Posterior vena cava (tissue), 2 donors: ENCODE measurements at places on chromosomes 2 and 18.
A peak's percentile ranks its signal among the peaks of the same experiment; 100 is the strongest.

DNA sequence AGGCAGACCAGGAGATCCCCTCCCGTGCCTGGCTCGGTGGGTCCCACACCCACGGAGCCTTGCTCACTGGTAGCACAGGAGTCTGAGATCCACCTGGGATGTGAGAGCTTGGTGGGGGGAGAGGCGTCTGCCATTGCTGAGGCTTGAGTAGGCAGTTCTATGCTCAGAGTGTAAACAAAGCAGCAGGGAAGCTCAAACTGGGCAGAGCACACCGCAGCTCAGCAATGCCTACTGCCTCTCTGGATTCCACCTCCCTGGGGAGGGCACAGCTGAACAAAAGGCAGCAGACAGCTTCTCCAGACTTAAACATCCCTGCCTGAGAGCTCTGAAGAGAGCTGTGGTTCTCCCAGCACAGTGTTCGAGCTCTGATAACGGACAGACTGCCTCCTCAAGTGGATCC lies 85.1 kb downstream of the UGP2 start:
- no peak for DNase-seq

DNA sequence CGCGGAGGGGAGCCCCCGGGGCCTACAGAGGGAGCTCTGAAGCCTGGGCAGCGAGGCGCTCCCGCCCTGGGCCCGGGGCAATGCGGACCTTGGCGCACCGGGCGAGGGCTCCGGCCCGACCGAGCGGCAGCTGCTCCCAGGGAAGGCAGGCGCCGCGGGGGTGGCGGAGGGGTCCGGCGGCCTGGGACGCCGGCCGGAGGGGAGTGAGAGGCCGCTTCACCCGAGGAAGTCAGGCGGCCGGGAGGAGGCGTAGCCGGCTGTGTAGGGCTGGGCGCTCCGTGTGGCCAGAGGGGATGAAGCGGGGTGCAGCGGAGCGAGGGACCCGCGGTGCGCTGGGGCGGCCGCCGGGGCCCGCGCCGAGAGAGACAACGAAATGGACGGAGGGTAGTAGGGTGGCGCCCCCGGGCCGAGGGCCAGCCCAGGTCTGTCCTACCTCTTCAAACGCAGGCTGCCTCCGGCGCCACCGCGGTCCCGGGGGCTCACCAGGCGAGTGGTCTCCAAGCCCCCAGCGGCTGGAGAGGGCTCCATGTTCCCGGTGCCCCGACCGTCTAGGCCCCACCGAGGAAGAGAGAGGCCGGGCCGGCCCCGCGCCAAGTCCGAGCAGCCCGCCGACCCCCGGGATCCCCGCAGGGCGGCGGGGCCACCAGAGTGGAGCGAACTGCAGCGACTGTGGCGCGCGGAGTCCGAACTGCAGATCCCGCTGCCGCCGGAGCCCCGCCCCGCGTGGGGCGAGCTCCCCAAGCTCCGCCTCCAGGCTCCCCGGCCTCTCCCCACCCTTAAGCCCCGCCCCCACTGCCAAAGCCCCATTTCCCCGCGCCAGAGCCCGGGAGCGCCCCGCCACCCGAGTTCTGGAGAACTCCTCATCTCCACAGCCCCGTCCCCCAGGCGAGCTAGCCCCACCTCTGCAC lies at the start of gene SLC30A3:
Gene SLC30A3, minus strand, starts transcription at position 669 of the 908 bp plus-strand sequence. Its CDS starts 141 bp downstream, at position 528.
- peak; percentile 88 for DNase-seq

DNA sequence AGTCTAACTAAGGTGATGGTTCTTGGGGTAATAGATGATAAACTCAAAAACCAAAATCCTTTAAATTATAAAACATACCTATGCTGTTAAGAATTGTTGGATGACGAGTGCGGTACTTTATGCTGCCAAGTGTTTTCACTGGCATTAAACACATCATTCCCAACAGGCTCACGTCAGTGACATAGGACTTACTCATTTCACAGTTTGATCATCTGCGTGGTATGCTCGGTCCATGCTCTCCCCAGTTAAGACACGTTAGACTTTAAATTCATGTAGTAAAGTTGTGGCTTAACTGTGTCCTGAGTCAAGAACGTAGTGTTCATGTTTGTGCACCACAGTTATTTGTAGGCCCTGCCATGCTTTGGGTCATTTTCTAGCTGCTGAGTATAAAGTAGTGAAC lies 125.6 kb upstream of the MYT1L start:
- no peak for DNase-seq

- no peak for DNase-seq
Observed at GRCh38 chr2:95023222-95023597, 2.3 kb upstream of the MAL start.

GRCh38 chr2:117985092-117985491 lies 28.8 kb downstream of the CCDC93 start:
- no peak for DNase-seq

GRCh38 chr18:61735564-61736102 lies 157.2 kb downstream of the RNF152 start:
- DNase-seq = no peak
